AG10803 (cell line): ENCODE measurements at places on chromosomes 2 and 18.

GRCh38 chr18:27860701-27861107 lies 316.2 kb downstream of the CDH2 start:
- peak; percentile 65 for DNase-seq

- DNase-seq, result no peak
Observed at GRCh38 chr2:233814056-233814835, 36.1 kb downstream of the MROH2A start.

DNA sequence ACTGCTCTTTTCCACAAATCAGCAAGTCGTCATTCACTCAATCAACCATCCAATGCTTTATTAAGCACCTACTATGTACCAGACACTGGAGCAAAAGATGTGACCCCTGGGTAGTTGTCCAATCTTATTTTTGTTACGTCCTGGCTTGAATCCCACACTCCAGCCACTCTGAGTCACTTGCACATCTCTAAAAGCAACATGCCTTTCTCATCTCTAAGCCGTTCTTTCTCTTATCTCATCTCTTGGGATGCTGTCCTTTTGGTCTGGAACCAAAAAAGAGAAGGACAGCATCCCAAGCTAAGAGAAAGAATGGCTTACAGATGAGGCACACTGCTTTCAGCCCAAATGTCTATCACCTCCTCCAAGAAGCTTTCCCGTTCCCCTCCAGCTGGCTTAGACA lies 58.8 kb downstream of the RNF152 start:
- DNase-seq, result no peak

DNA sequence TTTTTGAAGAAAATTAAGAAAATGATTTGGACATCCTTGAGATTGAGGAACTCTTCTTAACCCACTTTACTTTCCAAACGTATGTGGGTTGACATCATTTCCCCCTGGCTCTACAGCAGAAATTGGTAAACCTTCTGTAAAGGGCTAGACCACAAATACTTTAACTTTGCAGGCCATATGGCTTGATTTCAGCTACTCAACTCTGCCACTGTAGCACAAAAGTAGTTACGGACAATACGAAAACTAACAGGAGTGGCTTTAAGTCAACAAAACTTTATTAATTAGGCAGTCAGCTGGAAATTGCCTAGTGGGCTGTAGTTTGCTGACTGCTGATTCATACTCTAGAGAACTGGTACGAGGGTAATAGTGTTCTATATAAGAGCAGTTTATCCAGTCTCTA lies 83.2 kb upstream of the DTNB start:
- DNase-seq, result no peak

DNA sequence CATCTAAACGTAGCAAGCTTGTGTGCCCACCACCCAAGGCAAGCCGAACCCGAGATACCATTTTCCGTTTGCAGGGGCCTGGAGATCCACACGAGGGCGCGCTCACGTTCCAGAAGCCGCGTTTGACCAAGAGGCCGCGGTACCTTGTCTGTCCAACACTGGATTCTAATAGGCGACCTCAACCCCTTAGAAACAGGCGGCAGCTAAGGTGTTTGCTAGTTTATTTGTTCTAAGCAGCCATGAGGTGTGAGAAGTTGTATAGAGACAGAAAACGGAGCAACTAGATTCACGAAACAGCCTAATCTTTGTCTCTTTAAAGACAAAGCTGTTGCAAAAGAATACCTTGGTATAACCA lies 4.2 kb downstream of the HOXD11 start:
- peak; percentile 52 for DNase-seq

- peak; percentile 6 for DNase-seq
Observed at GRCh38 chr18:191725-192124, 33.4 kb downstream of the USP14 start.

DNA sequence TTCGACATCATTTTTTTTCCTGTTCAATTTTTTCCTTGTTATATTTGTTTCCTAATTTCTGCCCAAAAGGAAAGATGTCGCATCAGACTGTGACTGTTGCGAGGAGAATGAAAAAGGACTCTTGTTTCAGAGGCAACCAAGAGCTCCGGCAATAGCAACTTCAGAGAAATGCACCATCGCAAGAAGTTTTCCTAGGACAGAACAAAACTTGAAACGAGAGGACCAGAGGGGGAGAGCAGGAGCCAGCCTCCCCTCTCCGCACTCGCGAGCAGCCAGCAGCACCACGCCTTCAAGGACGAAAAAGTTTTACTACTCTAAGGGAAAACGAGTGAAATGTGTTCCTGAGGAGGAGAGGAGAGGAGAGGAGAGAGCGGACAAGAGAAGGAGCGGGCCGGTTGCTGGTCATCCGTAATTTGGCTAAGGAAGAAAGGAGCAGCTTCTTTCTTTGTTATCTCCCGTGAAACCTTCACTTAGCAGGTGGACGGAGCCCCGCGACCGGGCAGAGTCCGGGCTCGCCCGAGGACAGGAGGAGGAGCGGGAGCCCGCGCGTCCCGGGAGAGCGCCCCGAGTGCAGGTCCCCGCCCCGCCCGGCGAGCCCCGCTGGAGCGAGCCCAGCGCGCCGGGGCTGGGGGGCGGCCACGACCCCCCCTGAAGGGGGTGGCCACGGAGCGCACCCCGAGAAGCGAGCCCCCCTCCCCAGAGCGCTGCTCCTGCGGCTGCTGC lies 744 bp downstream of the POU3F3 start:
- no peak for DNase-seq

GRCh38 chr2:218855305-218856166 lies 4.1 kb upstream of the WNT6 start:
- DNase-seq, result no peak

DNA sequence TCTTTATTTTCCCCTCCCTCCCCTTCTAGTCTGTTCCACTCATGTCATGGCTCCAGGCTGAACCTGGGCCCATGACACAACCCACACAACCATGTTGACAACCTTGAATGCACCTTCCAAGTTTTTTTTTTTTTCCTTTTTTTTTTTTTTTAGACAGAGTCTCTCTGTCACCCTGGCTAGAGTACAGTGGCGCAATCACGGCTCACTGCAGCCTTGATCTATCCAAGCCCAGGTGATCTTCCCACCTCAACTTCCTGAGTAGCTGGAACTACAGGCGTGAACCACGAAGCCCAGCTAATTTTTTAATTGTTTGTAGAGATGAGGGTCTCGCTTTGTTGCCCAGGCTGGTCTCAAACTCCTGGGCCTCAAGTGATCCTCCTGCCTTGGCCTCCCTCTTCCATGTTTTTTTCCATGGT lies 21.9 kb upstream of the ROCK2 start:
- DNase-seq, result no peak

GRCh38 chr2:238290091-238290509 lies 1.7 kb upstream of the PER2 start:
- DNase-seq, result no peak

DNA sequence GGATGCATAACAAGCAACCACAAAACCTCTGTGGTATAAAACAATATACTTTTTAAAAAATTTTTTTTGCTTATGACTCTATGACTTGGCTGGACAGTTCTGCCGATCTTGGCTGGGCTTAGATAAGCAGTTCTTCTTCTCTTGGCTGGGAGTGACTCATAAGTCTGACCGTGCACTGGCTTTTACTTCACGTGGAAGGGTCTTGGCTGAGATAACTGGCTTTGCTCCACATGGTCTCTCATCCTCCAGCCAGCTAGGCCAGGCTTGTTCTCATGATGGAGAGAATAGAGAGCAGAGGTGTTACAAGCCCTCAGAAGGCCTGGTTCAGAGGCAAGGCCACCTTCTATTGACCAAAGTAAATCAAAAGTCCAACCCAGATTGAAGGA lies 178.9 kb upstream of the SERPINE2 start:
- DNase-seq, result peak; percentile 51
